ENCODE measurements at places on chromosomes 16 and 17.

DNA sequence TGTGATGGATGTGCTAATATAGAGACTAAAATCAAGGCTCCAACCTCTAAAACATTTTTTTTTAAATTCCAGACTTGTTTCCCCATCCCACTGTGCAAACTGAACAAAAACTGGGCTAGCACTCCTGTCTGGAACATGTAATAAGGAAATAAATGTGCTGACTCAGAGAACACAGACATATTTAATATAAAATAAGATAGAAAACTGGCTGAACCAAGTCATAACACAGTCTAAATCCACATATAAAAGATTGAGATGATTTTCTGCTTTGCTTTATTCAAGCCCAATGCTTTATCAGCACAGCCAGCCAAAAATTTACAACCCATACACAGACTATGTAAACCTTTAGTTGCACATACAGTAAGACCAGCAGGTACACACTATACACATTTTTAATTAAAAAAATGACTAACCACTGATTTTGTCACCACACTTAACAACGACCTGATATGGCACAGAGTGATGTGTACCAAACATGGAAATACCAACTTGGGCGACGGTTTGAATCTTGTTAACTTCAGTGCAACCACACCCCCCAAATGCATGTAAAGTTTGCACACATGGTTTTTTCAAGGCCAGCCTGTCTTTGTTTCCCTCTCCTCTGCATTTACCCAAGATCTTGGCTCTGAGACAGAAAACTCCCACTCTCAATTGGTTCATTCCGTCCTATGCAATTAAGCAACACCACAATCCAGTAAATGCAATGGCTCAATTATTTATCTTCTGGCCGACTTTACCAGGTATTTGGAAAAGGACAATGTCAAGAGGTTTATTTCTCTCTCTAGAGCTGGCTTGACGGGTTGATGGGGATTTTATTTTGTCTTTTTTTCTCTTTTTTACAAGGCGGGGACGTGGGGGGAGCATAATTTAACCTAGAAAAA lies 1.2 kb downstream of the STAT3 start:
- DNase-seq, result no peak

DNA sequence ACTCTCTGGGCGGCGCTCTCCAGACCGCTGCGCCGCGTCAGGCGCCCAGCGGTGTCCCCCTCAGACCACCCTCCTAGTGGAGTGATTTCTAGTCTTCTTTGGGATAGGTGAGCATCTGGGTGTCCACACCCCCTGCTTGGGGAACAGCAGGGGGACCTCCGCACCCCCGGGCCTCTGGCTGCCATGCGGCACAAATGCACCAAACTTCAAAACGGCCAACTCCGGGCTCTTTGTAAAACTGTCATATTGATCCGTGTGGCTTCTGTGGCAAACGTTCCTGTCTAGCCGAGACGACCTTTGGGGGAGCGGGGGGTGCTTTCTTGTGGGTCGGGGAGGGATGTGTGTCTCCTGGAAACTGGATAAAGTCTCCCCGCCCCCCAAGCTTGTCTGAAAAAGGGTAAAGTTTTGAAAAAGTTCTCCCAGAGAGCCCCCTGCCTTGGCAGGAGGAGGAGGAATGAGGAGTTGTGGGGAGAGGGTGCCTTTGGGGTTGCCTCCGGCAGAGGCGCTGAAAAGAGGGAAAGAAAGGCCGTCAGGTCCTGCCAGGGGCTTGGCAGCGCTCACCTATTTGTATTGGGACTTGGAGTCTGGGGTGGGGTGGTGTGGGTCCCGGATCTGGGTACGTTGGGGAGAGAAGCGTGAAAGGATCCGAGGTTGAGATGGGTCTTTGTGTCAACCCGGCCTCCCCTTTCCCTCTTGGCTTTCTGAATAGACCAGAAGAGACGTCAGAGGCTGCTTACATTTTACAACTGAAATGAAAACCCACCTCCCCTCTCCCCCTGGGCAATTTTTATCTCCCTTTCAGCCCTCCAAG lies 2.2 kb upstream of the CHD3 start:
- DNase-seq, result no peak

GRCh38 chr17:64036198-64036922 lies 15.9 kb upstream of the ICAM2 start:
- DNase-seq, result peak; percentile 27

GRCh38 chr16:89363621-89364393 lies 126.6 kb downstream of the ANKRD11 start:
- peak; percentile 76 for DNase-seq

DNA sequence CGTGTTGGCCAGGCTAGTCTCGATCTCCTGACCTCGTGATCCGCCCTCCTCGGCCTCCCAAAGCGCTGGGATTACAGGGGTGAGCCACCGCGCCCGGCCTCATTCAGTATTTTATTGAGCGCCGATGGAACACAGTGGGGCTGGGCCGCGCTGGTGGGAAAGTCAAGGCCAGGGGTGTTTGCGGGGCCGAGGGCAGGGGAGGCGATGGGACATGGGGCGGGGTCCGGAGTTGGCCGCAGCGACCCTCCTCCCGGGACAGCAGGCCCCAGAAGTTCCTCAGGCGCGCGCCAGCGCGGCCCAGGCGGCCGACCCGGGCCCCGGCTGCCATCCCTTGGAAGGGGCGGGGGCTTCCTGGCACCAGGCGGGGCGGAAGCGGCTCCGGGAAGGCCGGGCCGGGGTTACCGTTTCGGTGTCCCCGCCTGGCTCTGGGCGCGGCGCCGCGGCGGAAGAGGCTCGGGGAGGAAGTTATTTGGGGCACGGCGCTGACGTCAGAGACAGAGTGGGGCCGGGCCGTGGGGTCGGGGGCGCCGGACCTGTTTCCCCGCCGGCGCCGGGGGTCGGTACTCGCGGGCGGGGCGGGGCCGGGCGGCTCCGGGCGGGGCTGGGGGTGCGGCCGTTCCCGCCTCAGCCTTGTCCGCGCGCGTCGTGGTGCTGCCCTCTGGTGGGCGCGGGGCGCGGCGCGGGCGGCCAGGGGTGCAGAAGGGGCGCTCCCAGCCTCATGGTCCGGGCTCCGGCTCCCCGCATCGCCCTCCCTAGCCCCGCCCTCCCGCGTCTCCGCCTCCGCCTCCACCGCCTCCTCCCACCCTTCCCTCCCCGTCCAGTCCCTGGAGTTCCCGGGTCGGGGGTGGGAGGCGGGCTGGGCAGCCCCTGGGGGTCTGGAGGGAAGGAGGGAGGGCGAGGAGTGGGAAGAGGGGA lies 952 bp upstream of the PRSS27 start:
- peak; percentile 62 for DNase-seq

DNA sequence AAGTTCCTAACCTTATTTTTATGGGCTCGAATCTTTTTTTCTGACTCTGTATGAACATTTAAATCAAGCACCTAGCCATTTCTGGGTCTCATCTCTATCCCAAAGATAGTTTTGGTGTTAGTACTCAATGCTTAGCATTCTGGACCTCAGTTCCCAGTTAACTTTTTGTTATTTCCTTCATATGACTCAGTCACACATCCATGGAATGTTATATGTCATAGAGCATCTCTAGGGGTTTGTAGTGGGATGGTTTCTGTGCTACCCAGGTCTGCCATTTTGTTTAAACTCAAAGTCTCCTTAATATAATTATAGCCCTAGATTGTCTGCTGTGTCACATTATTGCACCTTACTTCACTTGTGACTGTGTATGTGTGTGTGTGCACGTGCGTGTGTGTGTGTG lies 90.1 kb downstream of the EFCAB13 start:
- DNase-seq, result no peak

GRCh38 chr16:19167710-19168370 lies at the start of gene SYT17:
Gene SYT17 (plus strand): TSS chr16:19168240. CDS start chr16:19168647, 407 bp downstream.
- peak; percentile 60 for DNase-seq

- no peak for DNase-seq
These were observed 131.0 kb downstream of the PRKCB start for GRCh38 chr16:23966597-23967394.

GRCh38 chr16:72848759-72849664 lies 198.9 kb downstream of the ZFHX3 start:
- peak; percentile 56 for DNase-seq

- peak; percentile 54 for DNase-seq
These were observed 8.2 kb downstream of the CAPN15 start for GRCh38 chr16:535446-536405.

DNA sequence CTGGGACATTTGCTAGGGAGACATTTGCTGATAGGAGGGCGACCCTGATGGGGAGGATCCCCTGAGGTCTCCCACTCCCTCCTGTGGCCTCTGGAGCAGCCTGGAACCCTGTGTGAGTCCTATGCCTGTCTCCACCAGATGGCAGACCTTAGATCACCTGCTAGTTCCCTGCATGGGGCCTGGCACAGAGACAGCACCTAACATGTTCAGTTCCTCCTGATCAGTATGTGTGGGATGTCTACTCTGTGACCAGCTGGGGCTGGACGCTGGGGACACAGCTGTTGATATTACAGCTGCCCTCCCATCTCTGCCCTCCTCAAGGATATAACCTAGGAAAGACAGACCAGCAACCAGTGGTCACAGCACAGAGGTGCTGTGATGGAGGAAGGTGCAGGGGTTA lies 1.1 kb upstream of the ADCY7 start:
- DNase-seq, result peak; percentile 33

- no peak for DNase-seq
These were observed 73.9 kb upstream of the TANC2 start for GRCh38 chr17:62892061-62892675.

DNA sequence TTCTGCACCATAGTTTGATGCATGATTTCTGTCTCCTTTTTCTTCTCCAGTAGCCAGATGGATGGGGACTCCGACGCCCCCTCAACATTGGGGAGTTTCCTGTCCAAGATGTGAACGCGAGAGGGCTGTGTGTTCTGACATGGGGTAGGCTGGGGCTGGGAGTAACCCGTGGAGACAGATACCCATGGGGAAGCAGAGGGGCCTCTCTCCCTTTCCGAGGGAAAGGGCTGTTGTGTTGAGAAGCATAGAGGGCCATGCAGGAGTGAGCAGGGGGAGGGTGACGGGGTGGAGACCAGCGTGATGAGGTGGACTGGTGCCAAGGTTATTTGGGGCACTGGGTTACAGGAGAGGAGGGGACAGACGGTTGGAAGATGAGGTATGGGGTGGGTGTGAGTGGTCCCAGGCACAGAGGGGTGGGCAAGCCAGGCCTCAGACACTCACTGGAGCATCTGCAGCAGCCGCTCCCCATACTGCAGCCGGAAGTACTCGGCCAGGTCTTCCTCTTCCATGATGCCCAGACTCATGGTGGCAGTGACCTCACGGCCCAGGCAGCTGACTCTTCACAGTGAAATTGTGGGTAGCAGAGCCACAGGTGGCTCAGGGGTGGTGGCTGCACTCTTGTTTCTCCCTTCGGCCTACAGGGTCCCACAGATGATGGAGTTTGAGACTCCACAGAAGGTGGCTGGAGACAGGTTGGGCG lies 400 bp downstream of the CCDC42 start:
- no peak for DNase-seq

- peak; percentile 12 for DNase-seq
These were observed 2.8 kb downstream of the RBFOX3 start for GRCh38 chr17:79607940-79608623.

- no peak for DNase-seq
These were observed 3.1 kb upstream of the LHX1 start for GRCh38 chr17:36934144-36934691.

- DNase-seq, result peak; percentile 49
These were observed 12.0 kb upstream of the MEOX1 start for GRCh38 chr17:43673516-43674323.

GRCh38 chr17:74528491-74529199 lies 2.6 kb downstream of the CD300LB start:
- no peak for DNase-seq

DNA sequence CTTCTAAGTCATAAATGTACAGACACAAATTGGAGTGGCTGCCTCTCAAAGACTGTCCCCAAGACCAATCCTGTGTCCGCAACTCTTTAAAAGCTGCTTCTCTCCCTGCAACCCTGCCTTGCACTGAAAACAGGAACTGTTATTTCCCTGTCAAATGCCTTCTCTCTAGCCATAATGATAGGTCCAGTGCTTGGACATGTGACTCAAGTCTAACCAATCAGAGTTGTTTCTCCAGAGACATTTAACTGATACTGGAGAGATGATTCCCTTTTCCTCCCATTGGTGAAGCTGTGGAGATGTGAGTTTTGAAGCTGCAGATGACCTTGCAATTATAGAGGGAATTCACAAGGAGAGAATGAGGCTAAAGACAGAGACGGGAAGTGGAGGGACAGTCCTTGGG lies 253.3 kb upstream of the CDH5 start:
- no peak for DNase-seq

DNA sequence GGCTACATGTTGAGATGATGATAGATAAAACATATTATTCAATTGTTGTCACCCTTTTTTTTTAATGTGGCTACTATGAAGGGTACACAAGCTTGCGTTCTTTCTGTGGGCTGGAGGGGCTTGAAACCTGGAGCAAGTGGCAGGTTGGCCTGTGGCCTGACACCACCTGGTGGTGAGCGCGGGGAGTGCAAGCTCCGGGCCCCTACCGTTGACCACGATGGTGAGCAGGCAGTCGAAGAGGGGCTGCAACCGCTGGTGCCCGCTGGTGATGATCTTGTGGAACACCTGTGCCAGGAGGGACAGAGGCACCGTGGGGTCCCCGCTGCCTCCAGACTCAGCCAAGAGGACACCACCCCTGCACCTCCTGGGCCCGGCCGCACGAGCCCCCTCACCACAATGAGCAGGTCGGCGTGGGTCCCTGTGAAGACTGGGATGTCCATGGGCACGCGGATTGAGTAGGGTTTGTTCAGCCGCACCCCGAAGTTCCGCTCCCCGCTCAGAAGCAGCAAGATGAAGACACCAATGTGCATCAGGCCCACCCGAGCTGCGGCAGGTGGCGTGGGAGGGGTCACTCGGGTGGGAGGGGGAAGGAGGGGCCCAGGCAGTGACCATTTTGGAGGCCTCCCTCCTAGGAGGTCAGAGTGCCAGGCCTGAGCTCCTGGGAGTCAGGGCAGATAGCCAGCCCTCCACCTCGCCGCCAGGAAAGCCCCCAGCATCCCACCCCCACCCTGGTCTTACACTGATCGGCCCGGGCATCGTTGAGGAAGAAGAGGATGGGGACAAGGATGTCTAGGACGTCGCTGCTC lies 14.4 kb downstream of the HID1 start:
- no peak for DNase-seq

DNA sequence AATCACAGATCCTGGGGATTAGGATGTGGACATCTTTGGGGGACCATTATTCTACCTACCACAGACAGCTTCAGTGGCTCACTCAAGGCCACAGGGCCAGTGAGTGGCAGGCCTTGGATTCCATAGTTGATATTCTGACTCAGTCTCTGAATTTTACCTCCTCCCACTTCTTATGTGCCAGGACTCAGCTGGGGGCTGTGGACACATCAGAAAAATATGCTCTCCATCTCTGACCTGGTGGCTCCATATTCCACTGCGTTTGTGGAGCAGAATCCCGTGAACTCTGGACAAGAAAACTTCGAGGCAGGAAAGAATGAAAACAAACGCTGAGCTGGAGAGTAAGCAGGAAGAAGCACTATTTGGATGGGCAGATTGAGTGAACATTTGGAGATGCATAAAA lies 301.8 kb upstream of the MAF start:
- DNase-seq, result no peak

- DNase-seq, result no peak
These were observed 467.7 kb downstream of the CDH11 start for GRCh38 chr16:64654178-64654577.

Measured in HCT116 (cell line).